Colonic mucosa (tissue), 4 donors: ENCODE measurements at places on chromosomes 5 and 9. TPM values are rescaled to one million over a fixed set of nuclear protein-coding genes. Genes with fewer than 3 reads are reported as not detected.

- no peak for DNase-seq
- H3K4me1 ChIP-seq, result no peaks in the 10 kb centered on the region
- H3K36me3 ChIP-seq, result no peaks in the 10 kb centered on the region
- no peaks in the 10 kb centered on the region for H3K27me3 ChIP-seq
These were observed 55.2 kb upstream of the TMEM252 start for GRCh38 chr9:68595868-68596267.

GRCh38 chr9:98310752-98311392 lies 55.4 kb upstream of the TBC1D2 start:
- no peaks in the 10 kb centered on the region for H3K4me1 ChIP-seq
- no peak overlapping the region for H3K27ac ChIP-seq
- H3K36me3 ChIP-seq, result no peaks in the 10 kb centered on the region

DNA sequence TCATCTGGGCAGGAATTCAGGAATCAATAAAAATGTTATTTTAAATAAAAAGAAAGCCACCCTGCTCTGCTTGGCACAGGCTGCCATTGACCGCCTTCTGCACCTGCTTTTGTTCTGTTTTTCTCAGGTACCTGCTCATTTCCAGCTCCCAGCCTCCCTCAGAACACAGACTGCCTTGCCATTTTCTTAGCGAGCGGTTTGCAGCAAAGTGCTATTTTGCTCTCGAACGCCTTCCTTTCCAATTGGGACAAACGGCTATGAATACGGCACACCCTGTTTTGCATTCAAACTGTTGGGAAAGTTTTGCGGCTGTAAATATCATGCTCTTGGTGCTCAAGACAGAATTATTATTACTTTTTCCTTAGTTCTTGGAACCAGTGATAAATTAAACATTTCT lies 25.1 kb upstream of the FCN1 start:
- DNase-seq, result no peak
- no peak overlapping the region for H3K4me3 ChIP-seq
- no peak overlapping the region for H3K27ac ChIP-seq
- H3K27me3 ChIP-seq, result no peaks in the 10 kb centered on the region

DNA sequence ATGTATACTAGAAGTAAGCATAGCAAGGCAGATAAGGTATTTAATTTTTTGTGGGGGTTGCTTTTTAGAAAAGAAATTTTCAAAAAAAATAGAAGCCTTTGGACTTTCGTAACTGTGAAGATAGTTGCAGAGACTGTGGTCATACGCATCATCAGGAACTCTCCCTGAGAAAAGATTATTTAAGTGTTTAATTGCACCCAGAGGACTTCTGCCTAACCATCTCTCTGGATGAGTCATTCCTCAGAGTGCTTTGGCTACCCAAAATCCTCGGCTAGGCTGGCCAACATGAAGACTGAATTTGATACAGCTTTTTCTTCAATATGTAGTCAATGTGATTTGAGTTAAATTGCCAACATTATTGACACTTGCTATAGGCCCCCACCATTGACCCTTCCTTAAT lies 296.4 kb downstream of the TLR4 start:
- H3K4me1 ChIP-seq, result no peaks in the 10 kb centered on the region
- no peak for DNase-seq
- H3K4me3 ChIP-seq, result no peak overlapping the region
- H3K36me3 ChIP-seq, result no peaks in the 10 kb centered on the region
- no peaks in the 10 kb centered on the region for H3K27me3 ChIP-seq

DNA sequence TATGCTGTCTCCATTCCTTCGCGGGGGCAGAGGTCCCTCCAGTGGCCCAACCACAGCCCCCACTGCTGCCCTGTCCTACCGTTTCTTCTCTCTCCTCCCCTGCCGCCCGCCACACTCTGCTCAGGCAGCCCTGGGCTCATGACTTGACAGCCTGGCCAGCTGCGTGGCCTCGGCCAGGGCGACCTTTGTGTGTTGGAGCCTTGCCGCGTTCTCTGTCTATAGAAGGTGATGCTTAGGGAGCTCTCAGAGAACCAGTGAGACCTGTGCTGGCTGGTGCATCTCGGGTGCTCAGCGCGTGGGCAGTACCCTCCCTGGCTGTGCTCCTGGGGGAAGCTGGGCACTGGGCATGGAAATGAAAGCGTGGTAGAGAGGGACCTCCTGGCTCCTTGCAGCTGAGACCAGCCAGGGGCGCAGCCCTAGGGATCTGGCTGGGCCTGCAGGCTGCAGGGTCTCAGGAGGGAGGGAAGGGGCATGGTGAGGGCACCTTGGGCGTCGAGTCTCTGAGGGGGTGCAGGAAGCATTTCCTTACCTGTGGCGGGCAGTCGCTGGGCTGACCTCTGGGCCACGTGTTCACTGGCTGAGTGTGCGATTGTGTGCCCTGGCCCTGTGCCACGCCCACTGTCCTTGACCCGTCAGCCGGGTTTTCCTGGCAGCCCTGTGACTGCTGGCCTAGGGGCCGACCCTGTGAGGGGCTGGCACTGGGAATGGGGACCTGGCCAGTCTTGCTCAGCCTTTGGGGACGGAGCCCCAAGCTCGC lies 50.3 kb downstream of the RXRA start:
- peaks cover 47% of the 10 kb centered on the region for H3K4me1 ChIP-seq
- H3K4me3 ChIP-seq, result no peak overlapping the region
- DNase-seq, result no peak
- no peaks in the 10 kb centered on the region for H3K27me3 ChIP-seq

GRCh38 chr5:95163079-95163478 lies 121.8 kb downstream of the MCTP1 start:
- DNase-seq, result no peak
- H3K4me3 ChIP-seq, result no peak overlapping the region
- H3K4me1 ChIP-seq, result no peaks in the 10 kb centered on the region
- no peaks in the 10 kb centered on the region for H3K36me3 ChIP-seq

DNA sequence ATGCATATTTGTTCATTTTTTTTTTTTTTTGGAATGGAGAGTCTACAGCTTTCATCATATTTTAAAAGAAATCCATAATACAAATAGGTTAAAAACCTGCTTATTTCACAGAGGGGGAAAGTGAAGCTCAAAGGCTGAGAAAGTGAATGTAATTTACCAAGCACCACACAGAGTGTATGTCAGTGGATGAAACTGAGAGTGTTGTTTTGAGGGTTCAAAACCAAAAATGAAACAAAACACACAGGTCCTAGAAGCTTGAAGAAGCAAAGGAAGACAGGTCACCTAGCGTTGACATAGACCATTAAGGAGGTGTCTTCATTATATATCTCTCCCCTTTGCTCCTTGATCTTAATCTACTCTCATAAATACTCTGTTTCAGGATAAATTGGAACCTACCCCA lies 7.5 kb downstream of the NMUR2 start:
- no peaks in the 10 kb centered on the region for H3K27me3 ChIP-seq
- H3K36me3 ChIP-seq, result no peaks in the 10 kb centered on the region
- DNase-seq, result no peak
- H3K27ac ChIP-seq, result no peak overlapping the region

The OLFML2A gene
- 2.9 TPM for total RNA-seq

The ADAMTSL2 gene
- total RNA-seq, result 0.74 TPM
